Fibroblast of skin of left biceps (primary cell): ENCODE measurements at places on chromosomes 3 and 15.

DNA sequence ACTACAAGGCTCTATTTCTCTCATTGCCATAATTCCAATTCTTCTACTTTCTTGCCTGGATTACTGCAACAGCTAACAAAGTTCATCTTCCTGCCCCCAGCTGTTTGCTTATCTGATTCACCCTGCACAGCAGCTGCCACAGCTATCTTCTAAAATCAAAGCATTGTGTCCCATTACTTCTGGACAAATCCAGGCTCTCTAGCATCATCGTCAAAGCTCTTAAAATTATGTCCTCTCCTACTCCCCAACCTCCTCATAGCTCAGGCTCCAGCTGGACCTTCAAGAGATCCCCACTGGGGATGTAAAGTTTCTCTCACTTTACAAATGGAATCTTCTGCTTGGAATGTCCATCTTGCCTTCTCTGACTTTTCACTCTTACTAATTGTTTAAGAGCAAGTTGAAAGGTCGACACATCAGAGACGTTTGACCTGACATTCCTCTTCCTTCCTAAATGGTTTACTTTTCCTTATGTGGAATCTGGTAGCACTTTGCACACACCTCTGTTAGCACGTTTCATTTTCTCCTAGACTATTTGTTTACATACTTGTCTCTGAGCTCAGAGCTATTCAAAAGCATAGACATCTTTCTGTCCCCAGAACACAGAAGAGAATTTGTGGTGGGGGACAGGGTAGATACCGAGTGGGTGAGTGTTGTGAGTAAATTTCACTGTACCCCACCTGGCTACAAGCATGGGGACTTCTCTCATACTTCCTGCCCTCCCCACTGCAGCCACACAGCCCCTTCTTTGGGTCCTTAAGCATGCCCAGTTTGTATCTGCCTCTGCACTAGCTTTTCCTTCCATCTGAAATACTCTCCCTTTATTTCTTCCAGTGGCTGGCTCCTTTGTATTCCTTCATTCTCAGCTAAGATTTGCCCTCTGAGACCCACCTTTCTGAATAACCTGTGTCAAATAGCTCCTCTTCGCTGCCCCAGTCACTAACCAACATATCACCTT lies 77.9 kb downstream of the SERPINI1 start:
- DNase-seq, result no peak

GRCh38 chr3:71355037-71355436 lies 228.5 kb downstream of the FOXP1 start:
- DNase-seq, result no peak

DNA sequence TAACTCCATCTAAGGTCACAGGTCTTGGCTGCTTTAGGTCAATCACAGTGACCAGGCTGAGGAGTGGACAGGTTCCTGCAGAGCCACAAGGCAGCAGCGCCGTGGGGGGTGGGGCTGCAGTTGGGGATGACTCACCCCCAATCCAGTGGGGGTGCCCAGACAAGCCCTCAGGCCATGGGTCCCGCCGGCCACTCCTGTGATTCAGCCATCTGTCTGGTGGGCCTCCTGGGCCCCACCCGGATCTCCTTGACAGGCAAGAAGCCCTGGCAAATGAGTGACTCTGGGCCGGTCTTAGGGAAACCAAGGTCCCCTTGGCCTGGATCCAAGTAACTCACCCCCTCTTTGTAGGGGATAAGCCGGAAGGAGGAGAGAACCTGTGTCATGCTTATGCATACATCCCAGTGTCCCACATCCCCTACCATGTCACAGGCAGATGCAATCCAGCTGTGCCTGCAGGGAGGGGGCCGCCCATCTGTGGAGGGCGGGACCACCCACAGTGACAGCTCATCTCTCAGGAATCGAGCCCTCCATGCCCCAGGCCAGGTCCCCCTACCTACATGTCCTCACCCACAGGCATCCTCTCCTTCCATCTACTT lies 495 bp upstream of the COL7A1 start:
- DNase-seq, result peak; percentile 30

GRCh38 chr15:42157381-42157780 lies 945 bp upstream of the PLA2G4F start:
- no peak for DNase-seq

- DNase-seq, result no peak
These were observed at the start of gene SEMA5B for GRCh38 chr3:123027292-123028232. Gene SEMA5B (minus strand): TSS chr3:123027763. CDS start chr3:122961263, 66,500 bp downstream.

GRCh38 chr3:36762918-36763849 lies 1.2 kb downstream of the DCLK3 start:
- no peak for DNase-seq

DNA sequence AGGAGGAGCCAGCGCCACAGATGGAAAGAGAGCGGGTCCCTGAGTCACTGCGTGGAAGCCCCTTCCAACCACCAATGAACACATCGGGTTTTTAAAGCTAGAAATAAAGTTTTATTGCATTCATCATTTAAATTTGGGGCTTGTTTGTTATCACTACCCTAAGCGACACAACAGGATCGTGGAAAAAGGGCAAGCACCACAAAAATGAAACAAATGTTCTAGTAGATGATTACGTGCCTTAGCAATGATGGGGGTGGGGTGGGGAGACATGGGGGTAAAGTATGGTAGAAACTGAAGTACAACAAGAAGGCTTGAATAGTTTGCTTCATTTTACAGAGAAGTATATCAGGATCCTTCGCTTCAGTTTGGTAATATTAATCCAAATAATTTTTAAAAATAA lies 221.6 kb upstream of the ATP10A start:
- DNase-seq, result no peak

DNA sequence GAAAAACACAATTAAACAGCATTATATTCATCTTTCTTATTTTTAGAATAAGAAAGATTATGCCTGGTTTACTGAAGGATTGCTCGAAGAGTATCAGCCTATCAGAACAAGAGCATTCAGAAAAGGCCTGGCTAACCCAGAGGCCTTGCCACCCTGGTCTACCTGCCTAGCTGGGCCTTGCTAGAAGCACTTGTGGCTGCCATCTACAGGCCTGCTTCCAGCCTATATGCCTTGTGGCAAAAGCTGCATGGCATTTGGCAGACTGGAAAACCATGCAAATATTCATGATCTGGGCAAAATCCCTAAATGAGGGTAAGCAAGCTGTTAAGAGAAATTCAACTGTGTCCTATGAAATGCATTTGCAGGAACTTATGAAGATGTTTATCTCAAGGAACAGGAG lies 9.3 kb upstream of the ATP13A4 start:
- DNase-seq, result no peak
